HCT116 (cell line): ENCODE measurements at places on chromosomes 2 and 18. TPM values are rescaled to one million over a fixed set of nuclear protein-coding genes. Genes with fewer than 3 reads are reported as not detected.

The FOXI3 gene
- not detected for total RNA-seq

The ACMSD gene
- total RNA-seq = not detected

The GALNT5 gene
- 3.9 TPM for total RNA-seq

The OSR1 gene
- total RNA-seq = 2.6 TPM

The RGPD6 gene
- total RNA-seq = 17.7 TPM

The SMIM21 gene
- total RNA-seq = not detected

The OXER1 gene
- not detected for total RNA-seq

GRCh38 chr2:3738454-3738853 is 35.1 kb downstream of the DCDC2C start:
- DNase-seq = peak; percentile 34

GRCh38 chr2:240593026-240593702 is 6.6 kb downstream of the CAPN10 start:
- no peak for DNase-seq

GRCh38 chr18:7946734-7947377 is 379.7 kb downstream of the PTPRM start:
- peak; percentile 61 for DNase-seq

DNA sequence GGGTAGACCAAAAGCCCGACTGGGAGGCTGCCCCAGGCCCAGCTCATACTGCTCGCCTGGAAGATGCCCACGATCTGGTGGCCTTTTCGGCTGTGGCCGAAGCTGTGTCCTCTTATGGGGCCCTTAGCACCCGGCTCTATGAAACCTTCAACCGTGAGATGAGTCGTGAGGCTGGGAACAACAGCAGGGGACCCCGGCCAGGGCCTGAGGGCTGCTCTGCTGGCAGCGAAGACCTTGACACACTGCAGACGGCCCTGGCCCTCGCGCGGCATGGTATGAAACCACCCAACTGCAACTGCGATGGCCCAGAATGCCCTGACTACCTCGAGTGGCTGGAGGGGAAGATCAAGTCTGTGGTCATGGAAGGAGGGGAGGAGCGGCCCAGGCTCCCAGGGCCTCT is 61.7 kb downstream of the TET3 start:
- no peak for DNase-seq

GRCh38 chr2:102226612-102227391 is 40.0 kb downstream of the IL1RL2 start:
- DNase-seq = no peak

DNA sequence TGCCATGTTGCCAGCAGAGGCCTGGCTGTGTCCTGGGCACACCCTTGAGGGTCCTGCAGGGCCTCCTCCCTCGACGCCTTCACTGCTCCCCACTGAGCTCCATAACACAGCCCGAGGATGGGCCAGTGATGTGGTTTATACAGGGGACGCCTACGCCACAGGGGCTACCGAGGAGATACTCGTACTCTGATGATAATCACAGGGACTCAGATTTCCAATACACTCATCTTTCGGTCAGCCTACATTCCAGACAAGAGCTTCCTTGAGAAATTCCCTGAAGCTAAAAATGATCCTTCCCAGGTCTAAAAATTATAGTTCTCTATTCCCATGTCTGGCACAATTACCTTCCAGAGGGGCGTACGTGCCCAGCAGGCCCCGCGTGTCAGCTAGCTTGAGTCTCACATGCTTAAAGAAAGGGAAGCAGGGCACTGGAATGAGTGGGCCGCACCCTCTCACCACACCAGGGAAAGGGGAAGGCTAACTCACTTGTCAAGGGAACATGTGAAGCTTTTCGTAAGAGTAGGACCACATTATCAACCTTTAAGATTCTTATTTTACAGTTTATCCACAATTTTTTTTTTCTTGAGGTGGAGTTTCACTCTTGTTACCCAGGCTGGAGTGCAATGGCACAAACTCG is 159.5 kb upstream of the NDUFV2 start:
- DNase-seq = no peak

DNA sequence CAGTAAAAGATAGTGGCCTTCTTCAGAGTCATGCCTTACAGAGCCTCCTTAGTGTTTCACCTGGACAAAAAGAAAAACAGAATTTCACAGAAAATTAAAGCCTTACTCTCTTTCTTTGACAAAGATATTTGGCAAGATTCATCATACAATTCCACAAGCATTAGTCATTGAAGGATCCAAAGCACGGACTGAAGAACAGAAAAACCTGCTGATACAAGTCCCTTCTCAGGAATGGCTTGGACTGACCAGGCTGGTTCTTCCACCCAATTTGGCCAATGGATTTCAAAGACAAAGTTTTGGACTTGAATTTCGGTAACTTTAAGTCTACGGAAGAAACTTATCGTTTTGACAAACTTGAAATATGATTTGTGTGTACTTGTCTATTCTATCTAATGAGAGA is 39.1 kb upstream of the GALNT3 start:
- no peak for DNase-seq

DNA sequence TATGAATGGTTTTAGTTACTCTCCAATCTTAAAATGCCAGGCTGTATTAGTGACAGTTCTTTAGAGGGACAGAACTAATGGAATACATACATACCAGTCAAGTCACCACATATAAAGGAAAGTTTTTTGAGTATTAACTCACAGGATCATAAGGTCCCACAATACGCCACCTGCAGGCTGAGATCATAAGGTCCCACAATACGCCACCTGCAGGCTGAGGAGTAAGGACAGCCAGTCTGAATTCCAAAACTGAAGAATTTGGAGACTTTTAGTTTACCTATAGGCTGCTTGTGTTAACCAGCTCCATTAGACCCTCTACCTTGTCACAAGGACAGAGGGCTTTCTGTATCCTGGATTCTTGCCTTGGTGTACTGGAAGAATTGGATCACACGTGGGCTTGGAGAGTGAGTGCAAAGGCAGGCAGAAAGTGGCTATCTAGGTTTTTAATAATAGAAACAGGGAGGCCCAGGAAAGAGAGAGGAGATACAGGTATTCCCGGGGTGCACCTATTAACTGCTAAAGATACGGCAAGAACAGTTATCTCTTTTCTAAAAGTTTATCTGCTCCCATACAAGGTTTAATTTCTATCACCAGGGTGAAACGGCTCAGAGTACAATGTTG is 234.9 kb upstream of the CYRIA start:
- peak; percentile 45 for DNase-seq

- no peak for DNase-seq
These were observed 125.6 kb downstream of the TMEM18 start for GRCh38 chr2:551621-552020.

DNA sequence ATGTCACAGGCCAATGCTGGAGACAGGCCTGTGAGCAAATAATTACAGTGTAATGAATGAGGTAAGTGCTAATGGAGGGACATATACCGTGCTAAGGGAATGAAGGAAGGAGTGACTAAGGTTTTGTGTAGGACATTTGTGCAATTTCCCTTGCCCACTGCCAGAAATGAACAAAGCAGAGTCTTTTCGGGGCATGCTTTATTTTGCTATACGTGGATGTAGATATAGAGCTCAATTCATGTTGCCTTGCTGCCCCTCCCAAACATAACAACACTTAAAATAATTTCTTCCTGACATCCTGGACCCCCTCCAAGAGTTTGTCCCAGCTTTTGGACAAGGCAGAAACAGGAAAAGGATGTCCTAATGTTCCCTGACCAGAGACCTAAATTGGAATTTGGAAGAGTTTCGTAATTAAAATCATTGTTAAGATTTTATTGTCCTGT is 23.7 kb upstream of the CD28 start:
- no peak for DNase-seq

GRCh38 chr2:99514357-99514756 is 24.5 kb upstream of the REV1 start:
- no peak for DNase-seq
